GM13977 (cell line): ENCODE measurements at places on chromosomes 2 and 18.

GRCh38 chr18:80077873-80078272 is 31.2 kb upstream of the ADNP2 start:
- no peak for DNase-seq

DNA sequence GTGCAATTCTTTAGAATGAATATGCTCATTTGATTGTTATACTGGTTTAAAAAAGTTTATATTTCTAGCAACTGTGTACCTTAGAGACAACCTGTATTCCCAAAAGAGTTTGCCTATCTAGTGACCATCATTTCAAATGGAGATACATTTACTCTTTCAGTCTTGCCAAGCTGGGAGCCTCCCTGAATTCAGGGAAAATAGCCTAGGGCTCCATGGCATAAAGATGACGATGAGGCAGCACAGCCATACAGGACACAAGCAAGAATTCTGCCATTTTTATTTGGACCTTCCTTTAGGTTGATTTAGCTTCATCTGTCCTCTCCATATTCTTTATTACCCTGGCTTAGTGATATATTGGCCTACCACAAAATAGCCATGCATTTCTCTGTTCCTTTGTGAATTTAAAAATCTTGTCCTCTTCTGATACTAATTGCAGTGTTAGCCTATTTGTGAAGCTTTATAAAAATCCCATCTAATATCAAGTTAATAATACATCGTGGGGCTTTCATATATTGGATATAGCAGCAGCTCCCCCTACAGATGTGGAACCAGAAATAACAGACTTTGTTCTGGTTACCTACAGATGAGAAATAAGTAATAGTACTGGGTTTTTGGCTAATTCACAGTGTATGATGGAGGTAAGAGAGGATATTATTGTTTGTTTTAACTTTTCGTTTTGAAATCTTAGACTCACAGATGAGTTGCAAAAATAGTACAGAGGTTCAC is 1661.9 kb upstream of the PIK3C3 start:
- no peak for DNase-seq

- no peak for DNase-seq
These were observed 67.1 kb downstream of the RTP5 start for GRCh38 chr2:241936457-241937133.

- DNase-seq: no peak
These were observed 5.3 kb upstream of the ASAP2 start for GRCh38 chr2:9201185-9201891.

- DNase-seq: no peak
These were observed 59.2 kb upstream of the DSG1 start for GRCh38 chr18:31258789-31259188.

DNA sequence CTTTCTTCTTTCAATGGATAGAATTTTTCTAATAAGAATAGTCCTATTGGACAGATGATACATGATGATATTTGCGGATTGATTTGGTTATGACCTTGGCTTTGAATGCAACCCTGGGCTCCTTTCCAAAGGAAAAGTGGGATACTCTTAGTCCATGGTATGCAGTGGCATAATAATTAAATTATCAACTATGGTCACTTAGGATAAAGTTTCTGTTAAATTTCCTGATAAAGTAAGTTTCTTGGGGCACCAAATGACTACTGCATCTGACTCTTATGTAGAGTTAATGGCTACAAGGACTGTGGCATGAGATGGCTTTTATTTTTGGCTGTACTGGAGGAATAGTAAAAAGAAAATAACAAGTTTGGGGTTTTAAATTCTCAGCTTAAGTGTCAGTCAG is 126.7 kb downstream of the QPCT start:
- DNase-seq: no peak

DNA sequence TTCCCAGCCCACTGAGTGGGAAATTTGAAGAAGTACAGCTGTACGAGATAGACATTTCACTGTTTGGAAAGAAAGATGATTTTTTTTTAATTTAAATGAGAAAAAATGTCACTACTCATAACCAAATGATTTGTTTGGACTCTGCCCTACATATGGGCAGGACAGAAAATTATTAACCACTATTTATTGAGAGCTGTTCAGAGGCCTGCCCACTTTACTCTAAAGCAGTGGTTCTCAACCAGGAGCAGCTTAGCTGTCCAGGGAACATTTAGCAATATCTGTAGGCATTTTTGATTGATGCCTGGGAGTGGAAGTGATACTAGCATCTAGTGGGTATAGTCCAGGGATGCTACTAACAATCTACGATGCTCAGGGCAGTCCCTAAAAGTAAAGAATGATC is 13.4 kb upstream of the DTNA start:
- no peak for DNase-seq

DNA sequence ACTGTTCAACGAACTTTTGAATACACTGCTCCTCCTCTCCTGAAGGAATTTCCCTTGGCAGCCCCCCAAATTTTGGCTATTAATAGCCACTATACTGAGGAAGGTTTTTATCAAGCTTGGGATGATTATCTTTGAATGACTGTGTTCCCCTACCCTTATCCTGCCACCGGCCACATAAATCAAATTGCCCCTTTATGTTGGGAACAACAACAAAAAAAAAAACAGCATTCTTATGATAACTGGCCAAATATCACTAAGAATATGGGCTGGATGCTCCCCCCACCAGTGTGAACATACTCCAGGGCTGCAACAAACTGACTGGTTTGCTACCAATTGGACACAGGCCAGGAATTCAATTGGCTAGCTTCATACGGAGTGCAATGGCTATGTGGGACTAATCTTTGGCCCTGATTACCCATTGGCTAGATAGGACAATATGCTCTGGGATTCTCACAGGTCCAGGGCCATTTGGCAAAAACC is 20.6 kb downstream of the DUSP11 start:
- DNase-seq: no peak

- no peak for DNase-seq
These were observed 8.2 kb downstream of the SLC35F6 start for GRCh38 chr2:26772064-26773001.

GRCh38 chr2:57105694-57106093 is 921.9 kb downstream of the CCDC85A start:
- no peak for DNase-seq

DNA sequence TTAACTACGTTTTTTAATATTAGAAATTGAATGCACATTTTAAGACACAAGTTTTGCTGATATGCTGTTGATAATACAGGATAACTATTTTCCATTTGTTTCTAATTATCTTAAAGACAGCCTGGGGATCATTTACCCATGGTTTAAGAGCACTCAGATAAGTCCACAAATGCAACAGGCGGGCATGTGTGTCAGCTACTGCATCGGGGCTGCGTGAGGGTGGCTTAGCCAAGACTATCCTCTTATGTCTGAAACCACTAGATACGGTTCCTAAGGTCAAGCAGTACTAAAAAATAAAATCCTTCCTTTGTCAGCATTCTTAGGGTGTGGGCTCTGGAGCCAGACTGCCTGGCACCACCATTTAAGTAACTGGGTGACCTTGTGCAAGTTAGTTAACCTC is 254.8 kb downstream of the SATB2 start:
- no peak for DNase-seq
